ENCODE measurements at places on chromosomes 11 and 22. TPM values are rescaled to one million over a fixed set of nuclear protein-coding genes. Genes with fewer than 3 reads are reported as not detected.

Gene NAV2
- 4.5 TPM for total RNA-seq

Gene RFPL2
- not detected for total RNA-seq

Gene MS4A15
- total RNA-seq = not detected

Gene CCDC86
- 10.3 TPM for total RNA-seq

Gene TMEM191C
- 0.28 TPM for total RNA-seq

Gene FAM227A
- 1.3 TPM for total RNA-seq

Gene MEN1
- total RNA-seq = 9.4 TPM

Gene SLC2A11
- total RNA-seq = 3.2 TPM

Gene SLC22A9
- not detected for total RNA-seq

Gene CDHR5
- not detected for total RNA-seq

Measured in IMR-90 (cell line).